COLO829 (cell line): ENCODE measurements at places on chromosomes 1 and 21.

DNA sequence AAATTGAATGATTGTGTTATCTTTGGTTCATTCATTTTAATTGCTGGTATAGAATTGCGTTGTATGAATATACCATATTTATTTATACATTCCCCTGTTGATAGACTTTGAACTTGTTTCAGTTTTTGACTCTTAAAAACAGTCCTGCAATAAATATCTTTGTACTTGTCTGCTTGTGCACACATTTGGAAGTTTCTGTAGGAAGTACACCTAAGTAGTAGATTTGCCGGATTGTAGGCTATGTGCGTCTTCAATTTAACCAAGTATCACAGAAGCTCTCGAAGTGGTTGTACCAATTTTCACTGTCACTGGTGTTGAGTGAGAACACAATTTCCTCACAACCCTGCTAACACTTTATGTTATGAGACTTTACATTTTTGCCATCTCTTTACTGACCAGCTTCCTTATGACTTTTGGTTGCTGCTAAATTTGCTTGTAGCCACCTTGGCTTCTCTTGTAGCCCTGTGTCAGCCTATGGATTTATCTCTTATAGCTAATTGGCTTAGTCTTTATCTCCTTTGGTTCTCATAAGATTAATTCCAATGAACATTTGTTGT lies 2.2 kb downstream of the TTC3 start:
- no peak for DNase-seq

DNA sequence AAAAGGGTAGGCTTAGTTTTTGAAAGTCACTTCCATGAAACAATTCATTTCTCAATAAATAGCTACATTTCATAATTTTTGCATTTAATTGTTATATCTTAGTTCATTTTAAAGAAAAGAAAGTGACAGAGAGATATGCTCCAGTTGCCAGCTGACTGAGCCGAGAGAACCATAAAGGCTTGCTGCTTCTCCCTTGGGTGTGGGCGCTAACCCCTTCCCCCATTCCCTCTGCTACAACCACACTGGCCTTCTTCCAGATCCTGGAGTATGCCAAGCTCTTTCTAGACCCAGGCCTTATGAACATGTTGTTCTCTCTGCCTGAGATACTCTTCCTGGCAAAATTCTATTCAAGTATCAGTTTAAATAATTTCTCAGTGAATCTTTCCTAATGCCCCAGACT lies 12.3 kb downstream of the SORT1 start:
- DNase-seq, result no peak

DNA sequence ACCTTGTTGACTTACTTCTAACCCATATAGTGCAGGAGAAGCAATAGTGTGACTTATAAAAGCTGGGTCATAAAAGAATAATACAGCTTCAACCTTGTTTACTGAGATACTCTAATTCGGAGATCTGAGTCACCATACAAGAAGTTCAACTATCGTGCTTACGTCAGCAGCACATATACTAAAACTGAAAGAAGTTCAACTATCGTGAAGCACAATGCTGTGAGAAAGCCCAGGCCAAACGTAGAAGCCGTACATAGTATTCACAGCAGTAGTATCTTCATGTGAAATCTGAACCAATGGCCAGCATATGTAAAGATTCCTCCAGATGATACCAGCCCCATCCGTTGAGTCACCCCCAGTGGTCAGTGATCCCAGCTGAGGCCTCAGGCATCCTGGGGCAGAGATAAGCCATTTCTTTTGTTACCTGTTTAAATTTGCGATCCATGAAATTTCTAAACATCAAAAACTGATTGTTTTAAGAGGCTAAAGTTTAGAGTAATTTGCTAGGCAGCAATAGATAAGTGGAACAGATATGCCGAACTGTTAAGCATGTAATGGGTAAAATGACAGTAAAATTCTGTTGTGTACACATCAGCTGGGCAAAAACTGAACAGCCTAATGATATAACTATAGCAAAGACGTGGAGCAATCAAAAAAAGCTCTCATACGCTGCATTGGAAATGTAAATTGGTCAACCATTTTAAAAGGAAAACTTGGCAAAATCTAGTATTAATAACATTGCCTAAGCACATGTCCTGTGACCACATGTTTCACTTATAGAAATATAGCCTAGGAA lies 53.9 kb upstream of the SAMD13 start:
- peak; percentile 37 for DNase-seq

GRCh38 chr1:16114527-16115467 lies 41.1 kb downstream of the EPHA2 start:
- peak; percentile 34 for DNase-seq

DNA sequence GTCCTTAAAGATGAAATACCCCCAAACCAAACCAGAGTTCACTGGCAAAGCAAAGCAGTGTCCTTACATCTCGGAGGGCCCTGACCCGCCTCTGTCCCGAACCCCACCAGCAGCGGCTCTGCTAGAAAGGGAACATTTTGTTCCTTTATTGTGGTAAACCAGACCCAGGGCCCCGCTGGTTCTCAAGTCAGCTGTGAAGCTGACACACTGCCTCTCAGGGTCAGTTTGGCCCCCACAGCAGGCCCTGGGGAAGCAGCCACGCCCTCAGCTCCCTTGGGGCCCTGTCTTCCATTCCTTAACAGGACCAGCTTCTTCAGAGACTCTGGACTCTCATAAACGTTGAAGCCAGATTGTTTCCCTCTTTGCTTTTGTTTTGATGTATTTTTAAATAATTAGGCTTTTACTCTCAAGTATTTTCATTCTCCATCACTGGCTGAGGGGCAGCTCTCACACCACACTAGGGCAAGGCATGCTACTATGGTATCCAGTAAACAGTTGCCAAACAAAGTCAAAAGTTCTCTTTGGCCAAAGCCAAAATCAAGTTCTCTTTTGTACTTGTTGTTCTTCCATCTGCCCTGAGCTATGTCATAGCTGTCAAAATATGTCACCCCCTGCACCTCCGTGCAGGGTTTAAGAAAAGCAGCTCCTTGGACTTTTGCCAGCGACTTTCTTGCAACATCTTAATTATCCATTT lies 61.1 kb upstream of the ANGPTL1 start:
- no peak for DNase-seq

DNA sequence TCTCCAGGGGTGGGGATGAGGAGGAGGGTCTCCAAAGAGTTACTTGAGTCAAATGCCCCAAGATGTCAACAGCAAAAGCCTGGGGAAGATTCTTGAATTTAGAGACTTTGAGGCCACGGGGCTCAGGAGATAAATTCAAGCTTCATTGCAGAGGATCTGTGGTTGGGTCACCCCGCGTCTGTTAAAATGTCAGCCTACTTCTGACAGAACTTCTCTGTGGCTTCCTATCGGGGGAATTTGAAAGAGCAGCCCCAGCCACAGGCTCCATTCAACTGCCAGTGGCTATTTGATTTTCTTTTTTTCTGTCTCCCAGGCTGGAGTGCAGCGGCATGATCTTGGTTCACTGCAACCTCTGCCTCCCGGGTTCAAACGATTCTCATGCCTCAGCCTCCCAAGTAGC lies 62.5 kb upstream of the EFHD2 start:
- no peak for DNase-seq

- no peak for DNase-seq
Observed at GRCh38 chr1:231931846-231932454, 305.4 kb downstream of the DISC1 start.

DNA sequence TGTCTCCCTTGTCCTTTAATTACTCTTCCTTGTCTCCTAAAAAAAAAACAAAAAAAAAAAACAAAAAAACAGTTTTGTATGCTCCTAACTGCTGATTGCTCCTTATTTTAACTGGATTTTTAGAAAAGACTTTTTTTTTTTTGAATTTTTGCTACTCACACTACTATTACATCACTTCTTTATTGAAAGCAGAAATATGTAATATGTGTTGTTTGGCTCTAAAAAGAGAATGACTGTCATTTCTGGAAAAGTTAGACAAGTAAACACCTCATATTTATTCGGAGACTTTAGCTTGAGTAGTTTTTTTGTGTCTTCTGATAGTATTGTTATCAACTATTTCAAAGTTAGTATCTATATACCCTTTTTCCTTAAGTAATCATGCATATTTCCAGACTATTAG lies 855.0 kb downstream of the USP25 start:
- DNase-seq, result no peak
